ENCODE measurements at places on chromosomes 2 and 18. TPM values are rescaled to one million over a fixed set of nuclear protein-coding genes. Genes with fewer than 3 reads are reported as not detected.

Gene KCNIP3
- not detected for total RNA-seq

Gene VIT
- not detected for total RNA-seq

Gene AKAIN1
- not detected for total RNA-seq

Gene LYPD1
- not detected for total RNA-seq

Gene CCDC68
- not detected for total RNA-seq

Gene TGIF1
- total RNA-seq = 39.5 TPM

Gene UGT1A6
- not detected for total RNA-seq
